ENCODE measurements at places on chromosomes 12 and 14.

GRCh38 chr12:77855548-77855947 lies 24.9 kb downstream of the NAV3 start:
- no peak for DNase-seq

GRCh38 chr12:51863363-51863932 lies 14.9 kb upstream of the FIGNL2 start:
- no peak for DNase-seq

DNA sequence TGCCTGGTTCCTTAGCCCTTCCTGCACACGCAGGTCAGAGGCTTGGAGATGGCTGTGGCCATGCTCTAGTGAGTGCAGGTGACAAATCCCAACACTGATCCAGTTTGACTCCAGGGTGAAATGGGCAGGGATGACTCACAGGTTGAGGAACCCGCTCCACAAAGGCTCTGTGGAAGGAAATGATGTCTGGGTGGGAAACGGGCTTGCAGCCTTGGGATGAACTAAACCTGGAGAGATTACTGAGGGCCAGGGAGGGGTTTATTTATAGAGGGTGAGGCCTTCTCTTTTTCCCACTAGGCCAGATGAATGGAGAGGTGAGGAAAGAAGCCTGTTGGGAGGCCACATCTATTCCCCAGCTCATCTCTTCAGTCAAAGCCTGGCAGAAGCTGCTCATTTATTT lies 29.3 kb upstream of the EMP1 start:
- no peak for DNase-seq

- DNase-seq = no peak
Observed at GRCh38 chr14:57293866-57294837, 25.4 kb downstream of the AP5M1 start.

GRCh38 chr14:86707071-86707470 lies 1177.1 kb downstream of the FLRT2 start:
- no peak for DNase-seq

GRCh38 chr14:95998656-95999055 lies 40.5 kb upstream of the C14orf132 start:
- DNase-seq = no peak

DNA sequence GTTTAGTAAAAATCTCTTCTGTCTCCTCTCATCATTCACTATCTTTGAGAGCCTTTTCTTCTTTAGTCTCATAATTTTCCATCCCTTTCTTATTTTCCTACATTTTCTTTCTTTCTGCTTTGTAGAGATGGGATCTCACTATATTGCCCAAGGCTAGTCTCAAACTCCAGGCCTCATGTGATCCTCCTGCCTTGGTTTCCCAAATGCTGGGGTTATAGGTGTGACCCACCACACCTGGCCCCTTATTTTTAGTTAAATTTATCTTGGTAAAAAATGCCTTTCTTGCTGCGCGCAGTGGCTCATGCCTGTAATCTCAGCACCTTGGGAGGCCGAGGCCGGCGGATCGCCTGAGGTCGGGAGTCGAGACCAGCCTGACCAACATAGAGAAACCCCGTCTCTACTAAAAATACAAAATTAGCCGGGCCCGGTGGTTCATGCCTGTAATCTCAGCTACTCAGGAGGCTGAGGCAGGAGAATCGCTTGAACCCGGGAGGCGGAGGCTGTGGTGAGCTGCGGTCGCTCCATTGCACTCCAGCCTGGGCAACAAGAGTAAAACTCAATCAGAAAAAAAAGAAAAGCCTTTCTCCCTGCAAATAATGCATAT lies 996 bp downstream of the SLC2A3 start:
- DNase-seq = no peak

GRCh38 chr14:99549684-99550083 lies 54.3 kb downstream of the CCDC85C start:
- no peak for DNase-seq

DNA sequence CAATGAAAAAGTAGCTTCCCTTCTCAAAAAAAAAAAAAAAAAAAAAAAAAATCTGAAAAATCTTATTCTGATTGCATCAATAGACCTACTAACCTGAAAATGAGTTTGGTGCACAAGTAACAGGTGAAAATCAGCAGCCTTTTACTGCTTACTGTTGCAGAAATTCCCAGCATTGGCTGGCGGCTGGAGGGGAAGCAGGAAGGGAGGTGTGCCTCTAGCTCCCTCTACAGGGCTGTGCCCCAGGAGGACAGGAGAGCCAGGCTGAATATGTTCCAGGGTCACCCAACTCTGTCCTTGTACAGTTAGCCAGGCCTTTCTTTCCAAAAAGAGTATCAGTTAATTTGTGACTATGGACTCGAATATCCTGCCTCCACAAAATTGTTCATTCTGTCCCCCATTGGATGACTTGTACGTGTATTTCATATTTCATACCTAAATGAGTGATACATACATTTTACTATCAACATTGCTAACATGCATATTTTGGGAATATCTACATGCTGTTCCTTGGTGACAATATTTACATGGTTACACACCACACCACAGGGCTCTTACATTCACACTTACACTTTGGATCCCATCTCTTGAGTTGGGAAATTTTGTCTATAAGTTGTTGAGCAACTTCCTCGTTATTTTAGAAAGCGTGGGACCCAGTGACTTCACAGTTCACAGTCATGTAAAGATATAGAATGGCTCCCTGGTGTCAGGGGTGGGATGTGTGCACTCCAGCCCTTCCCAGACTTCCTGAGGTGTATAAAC lies 124.8 kb downstream of the SAMD4A start:
- peak; percentile 84 for DNase-seq

DNA sequence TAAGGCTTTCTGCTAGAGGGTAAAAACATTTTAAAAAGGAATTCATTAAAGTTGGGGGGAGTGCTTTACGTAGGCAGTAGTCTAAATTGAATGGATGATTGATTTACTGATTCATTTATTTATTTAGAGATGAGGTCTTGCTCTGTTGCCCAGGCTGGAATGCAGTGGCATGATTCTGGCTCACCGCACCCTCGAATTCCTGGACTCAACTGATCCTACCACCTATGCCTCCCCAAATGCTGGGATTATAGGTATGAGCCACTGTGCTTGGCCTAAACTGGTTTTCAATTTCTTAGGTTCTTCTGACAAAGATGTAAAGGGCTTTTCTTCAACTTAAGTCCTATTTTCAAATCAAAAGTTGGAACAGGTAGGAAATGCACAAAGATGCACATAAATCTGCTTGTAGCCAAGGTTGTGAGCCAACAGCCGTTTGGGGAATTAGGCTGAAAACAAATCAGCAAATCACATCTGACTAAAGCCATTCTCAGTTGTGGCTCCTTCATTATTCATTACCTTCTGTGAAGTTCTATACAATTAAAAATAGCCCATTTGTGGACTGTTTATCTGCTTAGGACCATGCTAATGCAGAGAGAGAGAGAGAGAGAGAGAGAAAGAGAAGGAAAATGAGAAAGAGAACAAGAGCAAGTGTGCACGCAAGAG lies 218.0 kb downstream of the PPM1H start:
- DNase-seq = no peak

GRCh38 chr12:104357421-104357952 lies 53.9 kb downstream of the EID3 start:
- no peak for DNase-seq

GRCh38 chr14:85762526-85762925 lies 232.6 kb downstream of the FLRT2 start:
- DNase-seq = no peak

DNA sequence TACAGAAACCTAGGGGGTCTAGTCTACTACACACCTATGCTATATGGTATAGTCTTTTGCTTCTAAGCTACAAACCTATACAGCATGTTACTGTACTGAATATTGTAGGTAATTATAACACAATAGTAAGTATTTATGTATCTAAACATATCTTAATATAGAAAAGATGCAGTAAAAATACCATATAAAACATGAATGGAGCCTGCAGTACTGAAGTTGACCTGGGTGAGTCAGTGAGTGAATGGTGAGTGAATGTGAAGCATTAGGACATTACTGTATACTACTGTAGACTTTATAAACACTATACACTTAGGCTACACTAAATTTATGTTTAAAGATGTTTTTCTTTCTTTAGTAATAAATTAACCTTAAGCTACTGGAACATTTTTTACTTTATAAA lies 13.1 kb upstream of the ABCD2 start:
- DNase-seq = no peak

DNA sequence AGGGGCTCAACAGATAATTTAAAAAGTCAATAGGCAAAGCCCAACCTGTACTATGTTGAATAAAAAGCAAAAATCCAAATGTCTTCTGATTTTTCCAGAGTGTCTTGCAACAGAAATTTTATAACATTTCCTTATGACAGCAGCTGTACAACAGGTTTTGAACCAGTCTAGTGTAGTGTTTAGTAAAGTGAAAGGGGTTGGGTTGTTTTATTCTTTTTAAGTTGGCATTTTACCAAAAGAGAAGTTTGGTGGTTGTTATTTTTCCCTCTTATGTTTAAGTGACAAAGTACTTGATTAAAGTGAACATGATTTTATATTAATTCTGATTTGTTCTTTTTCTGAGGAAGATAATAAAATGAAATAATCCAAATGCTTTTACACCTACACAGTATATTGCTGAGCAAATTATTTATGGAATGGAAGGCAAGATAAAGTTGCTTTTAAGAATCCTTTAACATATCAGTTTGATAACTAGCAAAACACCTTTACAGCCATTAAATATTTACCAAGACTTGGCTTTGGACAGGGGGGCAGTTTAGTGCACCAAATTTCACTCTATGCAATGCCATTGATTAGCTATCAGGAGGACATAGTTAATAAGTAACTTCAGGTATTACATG lies 128.9 kb downstream of the FOXA1 start:
- DNase-seq = no peak

DNA sequence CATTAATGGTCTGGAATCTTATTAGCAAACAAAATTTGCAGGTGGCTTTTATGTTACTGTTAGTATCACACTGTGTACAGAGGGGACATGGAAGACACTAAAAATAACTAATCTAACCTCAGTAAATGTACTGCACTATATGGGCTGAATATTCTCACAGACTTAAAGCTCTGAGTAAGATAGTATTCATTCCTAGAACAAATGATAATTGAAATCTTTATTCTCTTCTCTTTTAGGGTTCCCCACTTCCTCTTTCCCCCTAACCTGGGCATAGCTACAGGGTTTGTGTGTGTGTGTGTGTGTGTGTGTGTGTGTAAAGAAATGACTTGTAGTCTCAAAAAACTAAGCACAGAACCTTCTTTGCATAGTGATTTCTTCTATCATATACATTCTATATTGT lies 21.4 kb upstream of the HECTD1 start:
- no peak for DNase-seq

DNA sequence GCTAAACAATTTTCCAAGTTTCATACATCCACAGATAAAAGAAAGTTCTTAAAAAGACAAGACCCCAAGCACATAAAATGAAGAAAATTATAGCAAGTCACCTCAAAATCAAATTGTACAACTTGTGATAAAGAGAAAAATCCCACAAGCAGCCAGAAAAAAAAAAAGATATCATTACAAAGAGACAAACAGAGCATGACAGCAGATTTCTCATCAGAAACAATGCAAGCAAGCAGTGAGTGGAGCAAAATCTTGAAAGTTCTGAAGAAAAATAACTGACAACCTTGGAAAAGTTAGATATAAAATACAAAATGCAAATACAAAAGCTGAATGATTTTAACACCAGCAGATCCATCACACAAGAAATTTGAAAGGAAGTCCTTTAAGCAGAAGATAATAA lies 194.5 kb upstream of the SOX5 start:
- DNase-seq = no peak

DNA sequence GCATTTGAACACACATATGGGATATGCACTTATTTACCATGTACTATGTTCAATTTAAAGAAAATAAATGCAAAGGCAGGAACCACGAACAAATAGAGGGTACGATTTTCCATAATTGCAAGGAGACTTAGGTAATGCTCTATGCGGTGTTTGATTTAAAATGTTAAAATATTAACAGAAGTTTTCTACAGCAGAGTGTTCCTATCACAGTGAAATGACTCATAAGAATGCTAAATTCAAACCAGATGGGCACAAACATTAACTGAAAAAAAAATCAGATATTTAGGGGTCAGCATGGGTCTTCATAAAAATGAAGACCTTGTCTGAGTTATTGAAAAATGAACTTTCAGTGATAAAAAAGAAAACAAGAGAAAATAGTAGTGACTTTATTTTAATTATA lies 65.4 kb downstream of the LLPH start:
- no peak for DNase-seq

DNA sequence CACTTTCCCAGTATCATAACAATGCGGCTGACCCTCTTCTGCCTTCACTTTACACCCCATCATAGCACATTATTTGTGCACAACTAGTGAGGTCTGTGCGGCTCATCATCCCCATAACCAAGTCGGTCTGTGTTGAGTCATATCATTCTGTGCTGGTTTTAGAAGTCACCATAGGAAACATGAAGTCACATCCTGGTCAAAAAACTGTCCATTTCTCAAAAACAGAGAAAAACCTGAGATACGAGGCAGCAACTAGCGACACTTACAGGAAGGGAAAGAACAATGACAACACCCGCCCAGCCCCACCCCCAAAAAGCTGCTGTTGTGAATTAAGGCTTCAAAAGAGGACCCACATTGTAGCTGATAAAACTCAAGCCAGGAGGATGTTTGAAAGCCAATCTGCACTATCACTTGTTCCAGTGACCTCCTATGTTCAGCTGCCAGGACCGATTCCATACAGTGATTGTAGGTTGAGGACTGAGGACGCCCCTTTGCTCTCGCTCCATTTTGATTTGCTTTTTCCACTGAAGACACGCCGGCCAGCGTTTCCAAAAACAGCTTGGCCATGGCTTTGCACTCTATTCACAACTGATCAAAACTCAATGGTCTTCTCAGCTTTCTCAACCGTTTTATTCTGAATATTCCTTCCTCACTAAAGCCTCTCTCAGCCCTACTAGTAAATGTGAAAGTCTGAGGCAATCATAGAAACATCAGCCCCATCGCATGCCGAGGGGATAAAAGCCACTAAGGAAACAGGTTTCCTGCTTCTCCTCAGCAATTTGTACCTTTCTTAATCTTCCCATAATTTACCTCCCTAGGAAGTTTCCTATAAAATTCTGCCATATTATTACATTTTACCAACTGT lies 87.5 kb downstream of the DUSP16 start:
- DNase-seq = no peak

GRCh38 chr14:84340938-84341337 lies 1189.0 kb upstream of the FLRT2 start:
- no peak for DNase-seq

- DNase-seq = no peak
Observed at GRCh38 chr14:65864549-65864948, 452.0 kb downstream of the FUT8 start.

GRCh38 chr12:51860986-51861385 lies 12.5 kb upstream of the FIGNL2 start:
- no peak for DNase-seq
